ENCODE measurements at places on chromosomes 16 and 17. TPM values are rescaled to one million over a fixed set of nuclear protein-coding genes. Genes with fewer than 3 reads are reported as not detected.
A peak's percentile ranks its signal among the peaks of the same experiment; 100 is the strongest.

Gene CIITA
- 0.71 TPM for total RNA-seq

Gene PLA2G10
- not detected for total RNA-seq

Gene TLE7
- total RNA-seq: not detected

Gene CD300LG
- not detected for total RNA-seq

Gene RPTOR
- 8.4 TPM for total RNA-seq

Gene TP53TG3
- total RNA-seq: not detected

Gene NRN1L
- 0.42 TPM for total RNA-seq

Gene KCNH6
- total RNA-seq: not detected

Gene TNFRSF17
- total RNA-seq: 0.52 TPM

- DNase-seq: no peak
These were observed 92.8 kb downstream of the HS3ST3B1 start for GRCh38 chr17:14393723-14394122.

DNA sequence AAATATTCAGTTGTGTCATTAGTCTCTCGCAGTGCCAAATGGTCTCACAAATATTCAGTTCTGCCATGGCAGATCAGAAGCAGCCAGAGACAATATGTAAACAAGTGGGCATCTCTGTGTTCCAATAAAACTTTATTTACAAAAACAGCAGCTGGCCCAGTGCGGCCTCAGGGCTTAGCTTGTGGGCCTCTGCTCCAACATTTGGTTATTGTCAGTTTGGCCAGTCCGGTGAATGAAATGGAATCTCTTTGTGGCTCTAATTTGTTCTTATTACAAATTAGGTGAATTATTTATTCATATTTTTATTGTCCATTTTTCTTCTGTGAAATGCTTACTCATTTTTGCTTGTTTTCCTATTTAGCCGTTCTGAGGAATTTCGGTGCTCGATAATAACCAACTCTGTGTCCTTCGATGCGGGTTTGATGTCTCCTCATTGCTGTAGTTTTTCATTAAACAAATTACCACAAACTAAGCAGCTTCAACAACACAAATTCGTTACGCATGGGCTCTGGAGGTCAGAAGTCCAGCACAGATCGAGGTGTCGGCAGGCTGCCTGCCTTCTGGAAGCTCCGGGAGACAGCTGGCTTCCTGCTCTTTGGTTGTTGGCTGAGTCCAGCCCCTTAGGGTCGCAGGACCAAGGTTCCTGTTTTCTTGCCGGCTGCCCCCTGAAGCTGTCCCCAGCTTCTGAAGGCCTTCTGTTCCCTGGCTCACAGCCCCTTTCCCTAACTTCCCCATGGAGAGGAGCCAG lies 4.1 kb upstream of the SLC38A10 start:
- DNase-seq: no peak

- DNase-seq: no peak
These were observed 191.9 kb downstream of the SLC39A11 start for GRCh38 chr17:72900654-72900971.

GRCh38 chr16:56647641-56648431 lies 3.9 kb upstream of the MT1B start:
- no peak for DNase-seq

DNA sequence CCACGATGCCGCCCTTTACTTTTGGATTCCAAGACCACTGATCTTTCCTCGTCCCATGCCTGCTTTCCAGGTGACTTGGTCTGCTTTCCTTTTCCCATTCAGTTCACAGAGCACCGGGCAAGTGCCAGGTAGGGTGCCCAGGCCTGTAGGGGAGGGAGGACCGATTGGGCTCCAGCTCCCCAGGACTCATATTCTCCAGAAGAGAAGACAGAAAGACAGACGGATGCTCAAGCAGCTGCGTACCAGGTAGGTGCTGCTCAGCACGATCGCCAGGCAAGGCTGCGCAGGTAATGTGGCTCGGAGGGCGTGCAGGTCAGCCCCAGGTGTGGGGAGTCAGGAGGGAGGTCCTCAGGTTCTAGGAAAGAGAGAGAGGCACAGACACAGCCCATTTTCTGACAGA lies 67.5 kb upstream of the ZNF423 start:
- no peak for DNase-seq

DNA sequence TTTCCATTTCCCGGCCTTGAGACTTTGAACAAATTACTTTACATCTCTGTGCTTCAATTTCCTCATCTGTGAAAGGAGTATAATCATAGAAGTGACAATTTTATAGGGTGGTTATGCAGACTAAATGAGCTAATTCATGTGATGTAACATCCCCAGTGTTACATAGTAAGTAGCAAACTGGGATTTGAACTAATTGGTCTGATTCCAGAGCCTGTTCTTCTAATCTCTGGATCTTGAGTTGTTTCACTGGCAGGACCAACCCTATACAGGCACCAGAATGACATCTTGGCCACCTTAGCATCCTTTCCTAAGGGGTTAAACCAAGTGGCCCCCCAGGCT lies 77.7 kb downstream of the AATF start:
- DNase-seq: no peak

DNA sequence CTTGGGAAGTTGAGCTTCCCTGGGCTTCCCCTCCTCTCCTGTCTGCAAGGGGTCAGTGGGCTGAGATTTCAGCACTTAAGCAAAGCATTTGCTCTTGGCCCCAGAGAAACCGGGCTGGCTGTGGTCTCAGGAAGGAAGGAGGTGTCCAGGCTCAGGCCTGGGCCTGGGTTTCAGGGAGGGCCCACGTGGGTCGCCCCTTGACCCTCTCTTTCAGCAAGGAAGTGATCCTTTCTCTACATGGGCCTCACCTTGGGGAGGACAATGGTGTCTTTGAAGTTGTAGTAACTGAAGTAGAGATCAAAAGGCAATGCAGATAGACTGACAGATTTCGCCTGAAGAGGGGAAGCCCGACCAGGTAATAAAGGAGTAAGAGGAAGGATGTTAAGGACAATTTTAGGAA lies 2.7 kb downstream of the NOD2 start:
- DNase-seq: no peak

DNA sequence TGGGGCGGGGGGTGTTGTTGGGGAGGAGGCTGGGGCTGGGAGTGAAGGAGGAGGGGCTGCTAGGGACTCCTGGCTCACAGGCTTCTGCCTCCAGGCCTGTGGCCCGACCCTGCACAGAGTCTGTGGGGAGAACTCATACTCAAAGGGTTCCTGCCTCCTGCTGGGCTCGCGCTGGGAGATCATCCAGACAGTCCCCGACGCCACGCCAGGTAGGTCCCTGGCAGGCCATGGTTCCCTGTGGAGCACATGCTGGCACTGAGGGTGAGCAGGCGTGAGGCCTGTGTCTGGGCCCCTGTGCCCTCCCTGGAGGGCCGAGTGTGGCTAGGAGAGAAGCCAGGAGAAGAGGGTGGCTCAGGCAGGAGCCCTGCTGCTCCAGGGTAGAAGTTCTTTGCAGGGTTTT lies 4.6 kb downstream of the ITGAD start:
- DNase-seq: no peak

- DNase-seq: no peak
These were observed 136.3 kb upstream of the CHMP6 start for GRCh38 chr17:80855196-80855947.

DNA sequence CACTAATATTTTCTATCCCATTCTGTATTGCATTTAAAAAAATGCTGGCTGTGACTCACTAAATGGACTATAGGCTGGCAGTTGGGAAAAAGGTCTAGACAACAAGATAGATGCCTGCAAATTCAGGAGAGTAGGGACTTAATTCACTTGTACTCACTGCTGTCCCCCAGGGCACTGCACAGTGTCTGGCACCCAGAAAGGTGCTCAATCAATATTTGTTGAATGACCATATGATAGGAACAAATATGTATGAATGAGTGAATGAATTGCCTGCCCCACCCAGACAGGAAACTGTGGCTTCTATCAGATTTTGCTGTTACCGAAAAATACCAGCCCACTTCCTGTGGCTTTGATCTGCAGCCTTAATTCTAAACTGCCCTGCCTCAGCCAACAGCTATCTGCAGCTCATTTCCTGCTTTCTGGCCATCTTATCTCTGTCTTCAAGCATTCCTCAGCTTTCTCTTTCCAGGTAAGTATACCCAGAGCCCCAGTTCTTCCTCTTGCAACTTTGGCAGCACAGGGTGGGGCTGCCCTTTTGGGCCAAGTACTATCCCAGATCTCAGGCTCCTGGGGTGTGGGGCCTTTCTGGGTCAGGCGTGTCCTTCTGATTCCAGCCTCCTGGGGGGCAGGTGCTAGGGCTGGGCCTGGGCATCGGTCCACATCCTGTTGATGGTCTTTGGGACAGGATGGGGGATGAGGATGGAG lies 15.3 kb upstream of the TNS4 start:
- peak; percentile 68 for DNase-seq

DNA sequence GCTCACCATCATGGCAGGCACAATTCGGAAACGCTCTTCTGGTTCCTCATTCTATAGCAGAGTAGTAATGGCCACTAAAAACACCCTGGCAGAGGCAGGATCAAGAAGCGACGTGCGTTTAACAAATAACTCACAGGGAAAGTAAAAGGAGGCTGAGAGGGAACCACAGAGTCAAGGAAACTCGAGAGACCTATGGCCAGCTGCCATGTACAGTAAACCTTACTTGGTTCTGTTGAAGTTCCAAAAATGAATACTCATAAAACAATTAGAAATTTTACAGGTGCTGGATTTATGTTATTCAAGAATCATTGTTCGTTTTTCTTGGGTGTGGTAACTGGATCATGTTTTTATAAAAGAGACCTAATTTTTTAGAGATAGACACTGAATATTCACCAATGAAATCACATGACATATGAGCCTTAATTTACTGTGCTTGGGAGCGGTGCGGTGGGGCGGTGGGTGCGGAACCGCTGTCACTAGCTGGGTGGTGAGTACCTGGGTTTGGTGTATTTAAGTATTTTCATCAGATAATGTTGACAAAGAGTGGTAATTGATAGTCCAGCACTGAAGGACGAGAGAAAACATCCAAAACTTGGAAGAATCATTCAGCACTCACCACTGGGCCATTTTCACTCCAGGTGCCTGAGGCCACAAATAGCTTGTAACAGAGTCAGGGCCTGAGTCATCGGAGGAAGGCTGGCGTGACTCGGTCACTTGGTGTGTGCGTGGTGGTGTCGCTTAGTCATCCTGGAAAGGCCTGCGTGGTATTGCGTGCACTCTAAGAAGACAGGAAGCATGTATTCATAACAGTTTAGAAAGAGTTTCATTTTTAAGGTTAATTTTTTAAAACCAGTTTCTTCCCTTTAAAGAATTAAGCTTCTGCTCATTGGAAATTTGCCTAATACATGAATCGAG lies 135.4 kb upstream of the CHMP6 start:
- peak; percentile 98 for DNase-seq

DNA sequence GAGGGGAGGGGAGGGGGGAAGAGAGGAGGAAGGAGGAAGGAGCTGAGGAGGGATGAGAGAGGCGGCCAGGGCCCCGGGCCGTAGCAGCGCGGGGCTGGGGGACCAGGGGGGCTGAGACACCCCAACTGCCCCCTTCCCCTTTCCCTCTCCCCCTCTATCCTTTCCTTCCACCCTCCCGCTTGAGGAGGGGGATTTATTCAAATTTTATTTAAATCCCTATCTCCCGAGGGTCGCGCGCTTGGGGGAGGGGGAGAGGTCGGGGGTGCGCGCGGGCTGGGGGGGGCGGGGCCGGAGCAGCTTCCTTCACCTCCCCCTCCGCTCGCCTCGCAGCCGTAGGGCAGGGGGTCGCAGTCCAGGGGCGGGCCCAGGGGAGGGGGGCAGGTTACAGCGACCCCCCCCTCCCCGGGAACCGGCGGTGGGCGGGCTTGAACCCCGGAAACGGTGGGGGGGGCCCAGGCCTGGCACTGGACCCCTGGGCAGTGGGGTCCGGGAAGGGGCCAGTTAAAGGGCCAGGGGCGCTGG lies at the start of gene FBXL19:
Gene FBXL19, plus strand, starts transcription at position 19 of the 522 bp plus-strand sequence. CDS start 2,183 bp downstream, outside the sequence.
- DNase-seq: no peak

- peak; percentile 79 for DNase-seq
These were observed 345.1 kb downstream of the XYLT1 start for GRCh38 chr16:17125671-17126070.

DNA sequence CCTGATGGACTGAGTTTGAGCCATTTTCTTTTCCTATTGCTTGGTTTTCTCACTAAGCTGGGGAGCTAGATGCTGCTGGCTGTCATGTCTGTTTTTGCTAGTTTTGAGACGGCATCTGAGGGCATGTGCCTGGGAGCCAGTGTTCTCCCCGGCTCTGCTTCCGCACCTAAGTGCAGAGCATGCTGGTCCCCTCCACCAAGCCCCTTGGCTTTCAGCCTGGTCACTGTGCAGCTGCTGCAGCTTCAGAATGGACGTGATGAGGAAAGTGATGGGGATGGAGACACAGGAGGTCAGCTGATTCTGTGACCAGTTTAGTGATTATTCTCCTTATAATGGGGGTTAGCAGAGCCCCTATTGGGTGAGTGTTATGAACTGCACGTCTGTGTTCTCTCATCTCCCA lies 28.5 kb downstream of the DNAH17 start:
- DNase-seq: no peak

- DNase-seq: peak; percentile 18
These were observed 45.9 kb downstream of the ABAT start for GRCh38 chr16:8720080-8720966.

DNA sequence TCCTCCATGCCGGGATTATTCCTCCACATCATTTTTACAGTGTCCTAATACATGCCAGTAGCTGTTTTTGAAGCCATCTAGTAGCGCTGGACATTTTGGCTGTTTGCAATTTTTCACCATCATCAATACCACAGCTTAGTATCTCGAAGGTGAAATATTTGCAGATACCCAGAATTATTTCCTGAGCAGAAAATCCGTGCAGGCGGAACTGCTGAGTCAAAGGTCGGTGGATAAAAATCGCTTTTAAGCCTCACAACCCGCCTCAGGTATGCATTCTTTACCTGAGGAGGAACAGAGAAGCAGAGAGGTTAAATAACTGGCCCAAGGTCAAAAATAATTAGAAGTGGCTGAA lies 584 bp upstream of the TNRC6A start:
- peak; percentile 13 for DNase-seq

DNA sequence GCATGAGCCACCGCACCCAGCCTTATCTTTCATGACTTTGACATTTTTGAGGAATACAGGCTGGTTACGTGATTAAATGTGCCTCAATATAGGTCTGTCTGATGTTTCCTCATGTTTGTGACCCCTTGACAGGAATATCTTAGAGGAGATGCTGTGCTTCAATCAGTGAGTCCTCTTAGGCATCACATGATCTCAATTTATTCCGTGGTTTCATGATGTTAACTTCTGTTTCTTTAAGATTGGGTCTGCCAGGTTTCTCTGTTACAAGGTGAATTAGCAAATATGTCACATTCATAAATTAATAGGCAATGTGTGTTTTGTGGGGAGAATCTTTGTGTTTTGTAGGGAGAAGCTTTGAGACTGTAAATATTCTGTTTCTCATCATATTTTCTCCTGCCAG lies 3.3 kb downstream of the STXBP4 start:
- no peak for DNase-seq
